ENCODE measurements at places on chromosomes 12 and 14. TPM values are rescaled to one million over a fixed set of nuclear protein-coding genes. Genes with fewer than 3 reads are reported as not detected.

DNA sequence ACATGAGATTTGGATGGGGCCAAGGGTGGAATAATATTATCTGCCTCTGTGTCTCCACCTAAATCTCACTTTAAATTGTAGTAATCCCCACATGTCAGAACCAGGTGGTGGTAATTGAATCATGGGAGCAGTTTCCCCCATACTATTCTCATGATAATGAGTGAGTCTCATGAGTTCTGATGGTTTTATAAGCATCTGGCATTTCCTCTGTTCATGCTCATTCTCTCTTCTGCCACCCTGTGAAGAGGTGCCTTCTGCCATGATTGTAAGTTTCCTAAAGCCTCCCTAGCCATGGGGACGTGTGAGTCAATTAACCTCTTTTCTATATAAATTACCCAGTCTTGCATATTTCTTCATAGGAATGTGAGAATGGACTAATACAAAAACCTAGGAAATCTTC, 29.9 kb downstream of the TSPAN19 start:
- DNase-seq = no peak

GRCh38 chr14:26761532-26761931, 163.7 kb upstream of the NOVA1 start:
- no peak for DNase-seq

The CORO1C gene
- 52.2 TPM for total RNA-seq

GRCh38 chr12:83470749-83471148, 784.0 kb downstream of the TMTC2 start:
- no peak for DNase-seq

The DTX1 gene
- total RNA-seq = 2.5 TPM

The SMIM41 gene
- total RNA-seq = not detected

DNA sequence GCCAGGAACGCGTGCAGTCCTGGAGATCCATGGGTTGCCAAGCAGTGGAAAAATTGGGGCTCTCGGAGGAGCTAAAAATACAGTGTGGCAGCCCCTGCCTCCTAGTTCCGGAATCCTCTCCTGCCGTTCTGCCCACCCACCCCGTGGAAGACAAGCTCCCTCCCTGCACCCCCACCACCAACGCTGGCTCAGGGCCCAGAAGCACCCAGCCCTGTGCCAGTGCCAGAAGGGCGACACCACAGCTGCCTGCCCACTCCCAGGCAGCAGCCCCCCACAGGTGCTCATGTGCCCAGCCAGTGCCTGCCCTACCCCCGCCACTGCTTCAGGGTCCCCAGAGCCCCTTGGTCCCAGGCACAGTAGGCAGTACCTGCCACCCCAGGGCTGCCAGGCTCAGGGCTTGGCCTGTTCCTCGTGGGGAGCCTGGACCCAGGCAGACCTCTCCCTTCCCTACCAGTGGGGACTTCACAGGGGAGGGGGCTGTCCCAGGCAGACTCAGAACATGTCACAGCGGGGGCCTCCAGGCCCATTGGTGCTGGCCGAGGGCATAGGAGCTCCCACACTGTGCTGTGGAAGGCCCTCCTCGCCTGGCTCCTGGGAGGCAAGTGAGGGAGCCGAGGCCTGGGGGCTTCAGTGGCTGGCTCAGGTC, 7.4 kb downstream of the INF2 start:
- no peak for DNase-seq

DNA sequence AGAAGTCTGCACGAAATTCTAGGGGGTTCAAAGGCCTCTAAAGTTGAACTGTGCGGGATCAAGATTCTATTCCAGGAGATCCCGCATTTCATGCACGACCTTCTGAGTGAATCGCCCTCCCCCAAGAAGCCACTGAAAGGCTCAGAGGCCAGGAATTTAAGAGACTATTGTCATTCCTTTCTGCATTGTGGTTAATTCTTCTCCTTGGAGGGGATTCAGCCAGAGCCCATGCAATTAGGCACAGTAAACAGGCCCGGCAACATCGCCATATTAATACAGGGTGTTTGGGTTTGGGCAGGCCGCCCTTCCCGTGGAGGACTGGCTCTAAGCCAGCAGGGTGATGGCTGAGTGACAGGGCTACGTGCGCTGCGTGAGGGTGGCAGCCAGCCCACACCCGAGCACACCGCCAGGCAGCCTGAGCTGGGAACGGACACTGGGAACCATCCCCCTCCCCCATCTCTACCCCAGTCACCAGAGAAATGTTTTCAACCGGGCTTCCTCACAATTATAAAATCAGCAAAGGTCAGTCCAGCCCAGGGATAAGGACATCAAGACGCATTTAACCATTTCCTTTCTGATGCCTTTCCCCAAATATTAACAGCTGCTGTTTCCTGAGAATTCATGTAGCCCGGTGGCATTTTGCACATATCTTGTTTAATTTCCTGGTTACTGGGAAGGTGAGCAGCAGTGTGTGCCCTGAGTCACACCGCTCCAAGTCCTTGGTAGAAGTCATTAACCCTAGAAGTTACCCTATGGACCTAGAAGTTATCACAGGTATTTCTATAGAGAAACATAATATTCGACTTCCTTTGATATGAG, 12.5 kb downstream of the EGLN3 start:
- DNase-seq = peak; percentile 72

Data from H7 (cell line).